A549 treated with RU486 at 1 μM for 4 hours (cell line): ENCODE measurements at places on chromosomes 16 and 17. TPM values are rescaled to one million over a fixed set of nuclear protein-coding genes. Genes with fewer than 3 reads are reported as not detected.

Gene SPDYE4
- not detected in 5 replicates for total RNA-seq

Gene RUNDC3A
- total RNA-seq = 0.29 to 0.59 TPM (median 0.53 TPM) in 5 replicates

Gene SLC4A1
- not detected in 5 replicates for total RNA-seq

Gene PYDC1
- total RNA-seq = not detected in 5 replicates

Gene EPOP
- 11.3 to 15.3 TPM (median 14.3 TPM) in 5 replicates for total RNA-seq

Gene KRT28
- not detected in 5 replicates for total RNA-seq

Gene CHTF8
- total RNA-seq = 106 to 134 TPM (median 125 TPM) in 5 replicates

Gene SERPINF2
- 1.2 to 2.1 TPM (median 2.0 TPM) in 5 replicates for total RNA-seq

Gene MYO19
- 53.1 to 62.3 TPM (median 58.0 TPM) in 5 replicates for total RNA-seq

Gene METTL9
- 75.9 to 101 TPM (median 96.3 TPM) in 5 replicates for total RNA-seq

Gene BRIP1
- total RNA-seq = 1.8 to 4.6 TPM (median 4.3 TPM) in 5 replicates

Gene HAP1
- total RNA-seq = 0.69 to 2.9 TPM (median 1.5 TPM) in 5 replicates

Gene ARL16
- total RNA-seq = 46.6 to 56.2 TPM (median 49.9 TPM) in 5 replicates

Gene RND2
- total RNA-seq = 0.08 to 0.18 TPM (median 0.13 TPM) in 5 replicates

Gene TMEM88
- total RNA-seq = 0.31 to 1.5 TPM (median 0.71 TPM) in 5 replicates

Gene RRAD
- 7.4 to 17.6 TPM (median 12.5 TPM) in 5 replicates for total RNA-seq

Gene LHX1
- total RNA-seq = 2.4 to 2.9 TPM (median 2.7 TPM) in 5 replicates
